ENCODE measurements at places on chromosomes 16 and 17. TPM values are rescaled to one million over a fixed set of nuclear protein-coding genes. Genes with fewer than 3 reads are reported as not detected.

DNA sequence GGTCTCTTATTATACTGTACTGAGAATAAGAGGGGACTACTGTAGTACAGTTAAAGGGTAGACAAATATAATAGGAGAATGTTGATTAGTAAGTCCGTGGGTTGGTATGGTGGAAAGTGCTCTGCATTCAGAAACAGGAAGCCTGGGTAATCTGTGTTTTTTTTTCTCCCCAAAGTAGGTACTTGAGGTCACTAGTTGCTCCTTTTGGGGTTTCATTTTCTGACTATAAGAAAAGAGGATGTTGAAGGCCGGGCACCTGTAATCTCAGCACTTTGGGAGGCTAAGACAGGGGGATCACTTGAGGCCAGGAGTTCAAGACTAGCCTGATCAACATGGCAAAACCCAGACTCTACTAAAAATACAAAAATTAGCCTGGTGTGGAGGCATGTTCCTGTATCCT is 42.0 kb upstream of the MMD start:
- H3K27ac ChIP-seq: no peak overlapping the region
- no peaks in the 10 kb centered on the region for H3K27me3 ChIP-seq
- DNase-seq: no peak
- H3K36me3 ChIP-seq: no peaks in the 10 kb centered on the region
- no peak overlapping the region for H3K4me3 ChIP-seq
- H3K4me1 ChIP-seq: peaks cover 21% of the 10 kb centered on the region

SLC5A11 gene
- total RNA-seq: not detected

GRCh38 chr17:44865231-44865660 is 17.6 kb downstream of the HIGD1B start:
- H3K27ac ChIP-seq: no peak overlapping the region
- no peaks in the 10 kb centered on the region for H3K27me3 ChIP-seq
- peaks cover 6% of the 10 kb centered on the region for H3K4me1 ChIP-seq
- H3K36me3 ChIP-seq: peaks cover 38% of the 10 kb centered on the region
- H3K4me3 ChIP-seq: no peak overlapping the region

DNA sequence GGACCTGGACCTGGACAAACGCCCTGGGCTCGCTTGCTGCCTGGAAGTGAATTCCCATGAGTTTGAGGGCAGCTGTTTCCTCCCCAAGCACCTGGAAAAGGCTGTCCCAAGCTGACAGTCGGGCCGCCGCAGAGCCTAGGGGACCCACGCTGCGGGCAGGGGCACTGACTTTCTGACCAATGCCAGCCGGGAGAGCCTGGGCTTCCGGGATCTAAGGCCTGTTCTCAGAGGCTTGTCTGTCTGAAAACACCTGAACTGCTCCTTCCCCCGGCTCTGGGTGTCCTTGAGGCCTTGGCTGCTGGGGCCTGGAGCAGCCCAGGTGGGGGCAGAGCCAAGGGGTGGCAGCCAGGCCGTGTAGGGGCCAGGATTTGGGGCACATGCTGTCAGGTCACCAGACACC is 72.6 kb downstream of the LMF1 start:
- DNase-seq: no peak
- no peaks in the 10 kb centered on the region for H3K4me1 ChIP-seq
- H3K4me3 ChIP-seq: no peak overlapping the region
- H3K27me3 ChIP-seq: no peaks in the 10 kb centered on the region
- H3K36me3 ChIP-seq: peaks cover 7% of the 10 kb centered on the region

DNA sequence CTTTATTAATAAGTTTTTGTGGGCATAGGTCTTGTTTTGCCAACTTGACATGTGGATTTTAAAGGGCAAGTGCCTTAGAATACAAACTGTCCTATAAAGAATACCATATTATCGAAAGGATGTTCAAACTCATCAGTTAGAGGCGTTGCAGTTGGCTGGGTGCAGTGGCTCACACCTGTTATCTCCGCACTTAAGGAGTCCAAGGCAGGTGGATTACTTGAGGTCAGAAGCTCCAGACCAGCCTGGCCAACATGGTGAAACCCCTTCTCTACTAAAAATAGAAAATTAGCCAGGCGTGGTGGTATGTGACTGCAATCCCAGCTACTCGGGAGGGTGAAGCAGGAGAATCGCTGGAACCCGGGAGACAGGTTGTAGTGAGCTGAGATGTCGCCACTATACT is 472.0 kb downstream of the WWOX start:
- no peak overlapping the region for H3K27ac ChIP-seq
- DNase-seq: no peak
- H3K4me1 ChIP-seq: no peaks in the 10 kb centered on the region
- H3K36me3 ChIP-seq: no peaks in the 10 kb centered on the region
- H3K27me3 ChIP-seq: no peaks in the 10 kb centered on the region

- peak overlapping the region; percentile 90 for H3K27ac ChIP-seq
- no peaks in the 10 kb centered on the region for H3K36me3 ChIP-seq
- H3K4me1 ChIP-seq: peaks cover 83% of the 10 kb centered on the region
- H3K27me3 ChIP-seq: no peaks in the 10 kb centered on the region
- no peak overlapping the region for H3K4me3 ChIP-seq
These were observed 2.4 kb downstream of the CORO6 start for GRCh38 chr17:29620271-29620670.

DNA sequence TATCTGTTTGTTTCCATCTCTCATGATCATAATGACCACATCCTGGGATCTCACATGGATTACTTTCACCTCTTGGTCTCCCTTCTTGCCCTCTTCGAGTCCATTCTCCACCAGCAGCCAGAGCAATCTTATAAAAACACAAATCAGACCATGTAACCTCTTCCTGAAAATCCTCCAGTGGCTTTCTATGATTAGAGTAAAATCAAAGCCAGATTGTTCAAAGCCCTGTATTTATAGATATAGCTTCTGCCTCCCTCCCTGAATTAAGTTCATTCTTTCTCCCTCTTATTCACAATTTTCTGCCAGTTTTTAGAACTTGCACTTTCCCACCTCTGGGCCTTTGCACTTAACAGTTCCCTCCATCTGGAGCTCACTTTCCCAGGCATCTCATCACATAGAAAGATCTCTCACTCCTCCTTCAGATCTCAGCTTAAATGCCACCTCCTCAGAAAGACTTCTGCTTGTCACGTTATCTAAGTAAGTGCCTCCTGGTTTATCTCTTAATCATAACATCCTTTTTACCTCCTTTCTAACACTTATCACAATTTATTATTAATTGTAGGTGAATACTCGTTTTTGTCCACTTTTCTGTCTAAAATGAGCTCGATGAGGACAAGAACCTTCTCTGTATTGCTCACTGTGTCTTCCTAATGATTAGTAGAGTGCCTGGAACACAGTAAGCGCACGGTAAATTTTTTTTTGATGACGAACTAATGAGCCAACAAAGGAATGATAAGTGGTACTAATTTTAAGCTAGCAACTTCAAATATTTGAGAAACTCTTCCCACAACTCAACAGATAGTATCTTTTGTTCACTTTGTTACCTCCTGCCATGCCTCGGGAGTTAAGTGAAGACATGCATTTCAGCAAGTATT is 80.5 kb downstream of the CYB561 start:
- peaks cover 23% of the 10 kb centered on the region for H3K4me1 ChIP-seq
- H3K36me3 ChIP-seq: no peaks in the 10 kb centered on the region
- DNase-seq: no peak
- H3K27me3 ChIP-seq: no peaks in the 10 kb centered on the region
- no peak overlapping the region for H3K4me3 ChIP-seq
- H3K27ac ChIP-seq: no peak overlapping the region

DNA sequence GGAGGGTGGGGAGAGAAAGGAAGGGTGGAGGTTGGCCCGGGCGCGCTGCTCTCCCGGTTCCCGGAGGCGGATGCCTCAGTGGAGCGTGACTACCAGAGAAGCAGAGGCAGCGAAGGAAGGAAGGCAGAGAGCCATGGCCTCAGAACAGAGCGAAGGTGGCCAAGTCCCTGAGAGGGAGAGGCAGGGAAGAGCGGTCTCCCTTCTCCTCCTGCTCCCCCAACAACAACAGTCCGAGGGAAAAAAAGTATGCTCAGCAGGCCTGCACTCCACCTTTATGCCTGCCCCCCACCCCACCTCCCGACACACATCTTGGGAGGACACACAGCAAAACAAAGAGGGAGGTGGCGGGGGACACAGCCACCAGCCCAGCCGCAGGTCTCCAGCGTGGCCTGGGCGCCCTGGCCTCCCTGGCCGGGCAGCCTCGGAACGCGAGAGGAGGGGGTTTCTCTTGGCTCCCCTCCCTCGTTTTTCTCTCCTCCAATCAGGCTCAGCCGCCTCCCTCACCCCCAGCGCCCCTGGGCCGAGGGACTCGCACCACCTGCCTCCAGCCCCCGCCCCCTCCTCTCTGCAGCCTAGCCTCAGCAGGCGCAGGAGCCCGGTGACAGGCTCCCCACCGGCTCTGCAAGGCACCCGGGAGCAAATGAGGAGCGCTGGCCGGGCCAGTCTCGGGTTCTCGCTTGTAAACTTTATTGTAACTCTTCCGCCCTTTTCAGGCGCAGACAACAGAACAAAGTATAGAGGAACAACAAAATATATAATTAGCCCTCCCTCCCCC is 1.1 kb upstream of the HOXB7 start:
- H3K27me3 ChIP-seq: peaks cover 96% of the 10 kb centered on the region
- peaks cover 53% of the 10 kb centered on the region for H3K4me1 ChIP-seq
- peak overlapping the region; percentile 63 for H3K4me3 ChIP-seq
- H3K36me3 ChIP-seq: no peaks in the 10 kb centered on the region

CTRL gene
- total RNA-seq: not detected

C1QTNF1 gene
- 115 TPM for total RNA-seq

DNA sequence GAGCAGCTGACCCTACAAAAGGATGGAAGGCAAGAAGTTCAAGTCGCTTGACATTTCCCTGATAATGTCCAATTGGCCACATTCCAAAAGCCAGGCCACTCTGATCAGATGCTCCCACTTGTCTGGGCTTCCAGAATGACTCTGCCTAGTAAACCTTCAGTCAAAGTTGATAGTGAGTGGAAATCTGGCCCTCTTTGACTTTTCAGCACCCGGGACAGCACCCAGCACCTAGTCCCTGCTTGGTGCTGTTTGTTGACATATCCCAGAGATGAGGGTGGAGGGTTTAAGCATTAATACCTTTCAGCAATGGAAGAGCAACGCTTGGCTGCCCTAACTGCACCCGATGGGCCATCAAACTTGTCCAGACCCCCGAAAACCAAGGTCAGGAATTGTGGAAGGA is 131.3 kb downstream of the AIPL1 start:
- no peak overlapping the region for H3K27ac ChIP-seq
- H3K4me3 ChIP-seq: no peak overlapping the region
- H3K36me3 ChIP-seq: no peaks in the 10 kb centered on the region
- H3K27me3 ChIP-seq: peaks cover 27% of the 10 kb centered on the region
- DNase-seq: no peak

DNA sequence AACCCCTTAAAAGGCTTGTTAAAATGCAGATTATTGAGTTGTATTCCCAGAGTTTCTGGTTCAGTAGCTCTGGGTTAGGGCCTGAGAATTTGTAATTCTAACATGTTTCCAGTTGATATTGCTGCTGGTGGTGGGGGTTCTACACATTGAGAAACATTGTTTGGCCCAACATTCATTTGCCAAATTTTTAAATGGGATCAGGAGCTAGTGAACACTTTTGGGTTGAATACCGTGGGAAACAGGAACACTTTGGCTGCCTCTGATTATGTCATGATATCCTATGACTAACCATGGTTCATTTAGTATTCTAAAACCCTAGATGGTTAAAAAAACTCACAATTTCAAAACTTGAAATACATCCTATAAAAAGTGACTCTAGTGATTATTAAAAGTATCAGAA is 89.3 kb downstream of the RPGRIP1L start:
- no peaks in the 10 kb centered on the region for H3K27me3 ChIP-seq
- H3K4me3 ChIP-seq: no peak overlapping the region
- H3K4me1 ChIP-seq: no peaks in the 10 kb centered on the region

EVI2B gene
- total RNA-seq: 14.2 TPM

DNA sequence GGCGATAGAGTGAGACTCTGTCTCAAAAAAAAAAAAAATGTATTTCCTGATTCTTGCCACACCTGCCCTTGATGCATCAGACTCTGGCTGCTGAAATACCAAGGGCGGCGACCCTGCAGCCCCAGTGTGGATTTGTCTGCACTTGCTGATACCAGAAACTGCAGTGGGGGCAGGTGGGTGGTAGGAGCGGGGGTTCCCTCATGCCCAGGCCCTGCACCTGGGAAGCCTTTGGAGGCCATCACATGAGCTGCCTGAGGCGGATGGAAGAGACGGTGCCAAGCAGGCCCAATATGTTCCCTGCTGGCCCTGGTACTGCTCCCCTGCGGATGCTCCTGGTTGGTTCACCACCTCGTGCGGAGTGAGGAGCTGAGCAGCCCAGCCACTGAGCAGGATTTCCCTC is 50.6 kb downstream of the MARF1 start:
- H3K36me3 ChIP-seq: peaks cover under 1% of the 10 kb centered on the region
- H3K4me3 ChIP-seq: no peak overlapping the region
- DNase-seq: no peak

- H3K36me3 ChIP-seq: no peaks in the 10 kb centered on the region
- H3K4me3 ChIP-seq: no peak overlapping the region
- peak overlapping the region; percentile 23 for H3K27ac ChIP-seq
- no peak for DNase-seq
These were observed 24.0 kb downstream of the CREBBP start for GRCh38 chr16:3856367-3857141.

GRCh38 chr16:49353680-49354079 is 19.9 kb upstream of the C16orf78 start:
- DNase-seq: no peak
- no peak overlapping the region for H3K27ac ChIP-seq
- no peak overlapping the region for H3K4me3 ChIP-seq
- H3K4me1 ChIP-seq: no peaks in the 10 kb centered on the region
- H3K27me3 ChIP-seq: peaks cover 67% of the 10 kb centered on the region
- no peaks in the 10 kb centered on the region for H3K36me3 ChIP-seq

- no peak overlapping the region for H3K27ac ChIP-seq
- H3K4me1 ChIP-seq: no peaks in the 10 kb centered on the region
- no peaks in the 10 kb centered on the region for H3K36me3 ChIP-seq
- DNase-seq: no peak
- no peak overlapping the region for H3K4me3 ChIP-seq
These were observed 13.6 kb downstream of the CDYL2 start for GRCh38 chr16:80790751-80791150.

- DNase-seq: no peak
- H3K4me1 ChIP-seq: peaks cover 34% of the 10 kb centered on the region
- no peaks in the 10 kb centered on the region for H3K27me3 ChIP-seq
- peaks cover 30% of the 10 kb centered on the region for H3K36me3 ChIP-seq
- no peak overlapping the region for H3K27ac ChIP-seq
- H3K4me3 ChIP-seq: no peak overlapping the region
These were observed 157.6 kb upstream of the PLCG2 start for GRCh38 chr16:81621496-81621895.

ALDOC gene
- total RNA-seq: 21.6 TPM

DNA sequence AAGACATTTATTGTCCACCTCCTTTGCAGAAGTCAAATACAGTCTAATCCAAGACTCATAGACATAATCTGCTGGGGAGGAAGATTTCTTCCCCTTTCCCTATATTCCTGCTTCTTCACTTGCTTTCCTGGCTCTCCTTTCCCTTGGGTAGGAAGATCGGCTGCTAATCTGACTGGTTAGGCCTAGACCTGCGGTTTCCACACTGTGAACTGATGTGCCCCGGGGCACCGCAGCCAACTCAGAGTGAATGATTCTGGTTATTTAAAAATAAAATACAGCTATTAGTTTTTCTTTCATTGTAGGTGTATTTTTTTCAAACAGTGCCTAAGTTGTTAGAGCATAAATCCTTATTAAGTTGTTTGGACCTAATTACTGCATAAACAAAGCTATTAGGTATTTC is 78.9 kb downstream of the DNAH3 start:
- H3K4me3 ChIP-seq: no peak overlapping the region
- no peak overlapping the region for H3K27ac ChIP-seq
- no peaks in the 10 kb centered on the region for H3K27me3 ChIP-seq
- DNase-seq: no peak
- no peaks in the 10 kb centered on the region for H3K4me1 ChIP-seq

Data from esophagus muscularis mucosa (tissue), 4 donors.